H1 (cell line): ENCODE measurements at places on chromosomes 5 and 9. TPM values are rescaled to one million over a fixed set of nuclear protein-coding genes. Genes with fewer than 3 reads are reported as not detected.

DNA sequence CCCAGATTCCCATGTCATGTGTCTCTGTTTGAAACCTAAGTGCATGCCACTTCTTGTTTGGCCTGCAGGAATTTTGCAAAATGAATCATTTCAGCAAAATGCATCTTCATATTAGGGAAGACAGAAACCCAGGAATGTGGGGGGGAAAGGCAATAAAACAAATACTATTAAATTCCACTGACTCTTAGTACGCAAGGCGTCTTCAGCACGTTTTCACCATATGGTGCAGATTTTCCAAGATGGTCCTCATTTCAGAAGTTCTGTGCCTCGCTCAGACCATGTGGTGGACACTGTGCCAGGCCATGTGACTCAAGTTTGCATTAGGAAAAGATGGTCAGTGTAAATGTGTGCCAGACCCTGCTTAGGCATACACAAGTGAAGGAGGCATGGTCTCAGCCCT, 184.0 kb downstream of the ACTL7B start:
- no peak overlapping the region for H3K27ac ChIP-seq
- no peak for DNase-seq
- H3K4me3 ChIP-seq: no peak overlapping the region
- H3K27me3 ChIP-seq: no peaks in the 10 kb centered on the region

GRCh38 chr9:115923410-115923809, 230.2 kb upstream of the PAPPA start:
- no peak for DNase-seq
- H3K36me3 ChIP-seq: no peaks in the 10 kb centered on the region
- no peak overlapping the region for H3K4me3 ChIP-seq
- H3K4me1 ChIP-seq: no peaks in the 10 kb centered on the region

GRCh38 chr5:24367216-24367615, 277.6 kb downstream of the CDH10 start:
- H3K4me3 ChIP-seq: no peak overlapping the region
- H3K36me3 ChIP-seq: no peaks in the 10 kb centered on the region
- DNase-seq: no peak
- no peaks in the 10 kb centered on the region for H3K4me1 ChIP-seq
- no peaks in the 10 kb centered on the region for H3K27me3 ChIP-seq

- no peaks in the 10 kb centered on the region for H3K4me1 ChIP-seq
- H3K27ac ChIP-seq: no peak overlapping the region
- DNase-seq: no peak
- no peaks in the 10 kb centered on the region for H3K27me3 ChIP-seq
These were observed 936 bp downstream of the PCDHGA6 start for GRCh38 chr5:141374627-141375026.

GRCh38 chr5:42813533-42813932, 1.8 kb upstream of the SELENOP start:
- no peaks in the 10 kb centered on the region for H3K27me3 ChIP-seq
- no peaks in the 10 kb centered on the region for H3K36me3 ChIP-seq
- DNase-seq: peak; percentile 74
- H3K27ac ChIP-seq: no peak overlapping the region

Gene CERCAM
- total RNA-seq: 3.1 and 4.0 TPM in 2 replicates

Gene CYSRT1
- 1.0 and 1.6 TPM in 2 replicates for total RNA-seq

Gene ZNF354C
- 2.3 and 2.6 TPM in 2 replicates for total RNA-seq

Gene SURF2
- total RNA-seq: 36.6 and 42.1 TPM in 2 replicates

Gene KCNMB1
- total RNA-seq: 0.10 and 0.19 TPM in 2 replicates

Gene SMIM33
- total RNA-seq: not detected in 2 replicates

Gene TSLP
- total RNA-seq: 1.3 and 1.9 TPM in 2 replicates

Gene PCDHB16
- total RNA-seq: 5.2 and 5.9 TPM in 2 replicates
